Activated T-cell treated with anti-CD3 and anti-CD28 coated beads, Interleukin-2, amount 50 U/mL, for 48 hours (primary cell): ENCODE measurements at places on chromosomes 12 and 14.

DNA sequence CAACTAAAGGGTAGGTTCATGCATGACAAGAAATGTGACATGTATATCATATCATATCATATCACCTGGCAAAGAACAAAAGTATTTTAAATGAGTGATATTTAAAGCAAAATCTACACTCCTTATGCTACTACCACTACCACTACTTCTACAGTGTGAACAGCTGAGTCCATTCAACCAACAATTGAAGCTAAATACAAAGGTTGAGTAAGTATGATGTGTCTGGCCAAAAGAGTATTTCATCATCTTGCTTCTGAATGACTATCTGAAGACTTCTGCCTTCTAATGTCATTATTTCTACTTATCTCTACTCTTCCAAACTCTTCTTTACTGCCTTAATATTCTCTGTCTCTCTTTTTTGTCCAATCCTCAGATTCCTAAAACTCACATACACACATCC, 292.6 kb upstream of the CAND1 start:
- no peak for DNase-seq

DNA sequence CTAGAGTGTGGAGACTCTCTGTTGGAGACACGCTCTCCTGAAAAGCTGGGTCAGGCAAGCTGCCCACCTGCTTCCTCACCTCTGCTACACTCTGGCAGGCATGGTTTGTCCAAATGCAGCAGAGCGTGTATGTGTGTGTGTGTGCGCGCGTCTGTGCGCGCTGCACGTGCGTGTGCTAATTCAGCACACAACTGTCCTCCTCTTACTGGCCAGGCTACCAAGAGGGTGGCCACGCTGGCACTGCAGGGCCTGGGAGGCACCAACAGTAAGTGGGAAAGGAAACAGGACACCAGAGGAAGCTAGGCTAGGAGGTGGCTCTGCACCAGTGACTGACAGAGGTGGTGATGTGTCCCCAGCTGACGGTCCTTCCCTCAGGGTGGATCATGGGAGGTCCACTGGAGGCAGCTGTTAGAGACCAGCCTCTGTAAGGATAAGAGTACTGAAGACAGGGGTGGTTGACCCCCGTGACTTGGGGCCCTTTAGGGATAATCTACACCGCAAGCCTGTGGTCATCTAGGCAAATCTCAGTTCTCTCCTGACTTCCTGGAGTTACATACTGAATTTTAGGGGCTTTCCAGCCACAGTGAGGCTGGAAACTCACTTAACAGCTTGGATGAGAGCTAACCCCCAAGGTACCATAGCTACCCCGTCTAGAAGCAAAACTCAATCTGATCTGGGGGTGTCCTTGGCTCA, 15.6 kb upstream of the TFCP2 start:
- no peak for DNase-seq

DNA sequence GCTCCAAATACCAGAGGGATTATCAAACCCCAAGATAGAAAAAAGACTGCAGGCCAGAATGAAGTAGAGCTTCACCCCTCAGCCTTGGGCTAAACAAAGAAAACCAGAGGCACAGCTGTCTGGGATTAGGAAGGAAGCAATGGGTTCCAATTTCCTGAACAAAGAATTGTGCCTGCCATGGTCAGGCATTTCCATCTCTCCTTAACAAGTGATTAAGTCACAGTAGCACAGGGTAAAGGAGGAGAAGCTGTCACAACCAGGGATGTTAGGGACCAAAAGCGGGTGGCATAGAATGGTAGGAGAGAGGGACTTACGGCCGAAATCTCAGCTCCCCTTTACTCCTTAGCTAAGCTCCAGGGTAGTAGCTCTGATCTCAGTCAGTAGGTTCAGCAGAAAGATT, 33.9 kb downstream of the SPTLC2 start:
- no peak for DNase-seq

GRCh38 chr12:122610911-122611310, 83.9 kb downstream of the KNTC1 start:
- DNase-seq = no peak

GRCh38 chr12:113437729-113438100, 15.5 kb downstream of the SDSL start:
- DNase-seq = no peak

DNA sequence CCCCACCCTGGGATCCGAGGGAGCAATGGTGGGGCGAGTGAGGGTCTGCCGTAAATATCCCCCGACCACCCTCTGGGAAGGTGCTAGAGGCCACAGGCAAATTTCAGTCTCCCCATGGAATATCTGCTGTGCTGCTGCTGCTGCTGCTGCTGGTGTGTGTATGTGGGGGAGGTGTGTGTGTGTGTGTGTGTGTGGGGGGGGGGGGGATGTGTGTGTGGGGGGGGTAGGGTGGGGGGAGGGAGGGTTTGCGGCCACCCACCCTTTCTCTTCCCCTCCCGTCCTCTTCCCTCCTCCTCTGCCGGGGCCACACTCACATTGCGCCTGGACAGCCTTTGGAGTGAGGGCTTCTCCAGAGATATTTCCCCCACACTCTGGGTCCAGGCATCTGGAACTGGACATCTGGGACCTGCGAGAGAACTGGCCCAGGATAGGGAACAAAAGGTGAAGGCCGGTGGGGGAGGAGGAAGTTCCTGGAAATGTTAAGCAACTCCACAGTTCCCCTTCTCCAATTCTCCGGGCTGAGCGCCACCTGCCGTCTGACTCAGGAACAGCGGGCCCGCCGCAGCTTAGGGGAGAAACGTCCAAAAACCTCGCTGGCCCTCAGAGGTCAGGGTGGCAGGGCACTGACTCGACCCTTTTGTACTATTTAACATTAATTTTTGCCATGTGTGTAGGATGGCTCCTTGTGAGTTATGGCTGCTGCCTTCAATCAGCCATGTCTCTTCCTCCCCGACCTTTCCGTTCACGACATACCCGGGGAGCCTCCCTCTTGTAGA, at the start of gene C1RL:
C1RL (minus strand) TSS at position 419 of the 776 bp plus-strand sequence; CDS start at position 385, 34 bp downstream.
- DNase-seq = peak; percentile 93

DNA sequence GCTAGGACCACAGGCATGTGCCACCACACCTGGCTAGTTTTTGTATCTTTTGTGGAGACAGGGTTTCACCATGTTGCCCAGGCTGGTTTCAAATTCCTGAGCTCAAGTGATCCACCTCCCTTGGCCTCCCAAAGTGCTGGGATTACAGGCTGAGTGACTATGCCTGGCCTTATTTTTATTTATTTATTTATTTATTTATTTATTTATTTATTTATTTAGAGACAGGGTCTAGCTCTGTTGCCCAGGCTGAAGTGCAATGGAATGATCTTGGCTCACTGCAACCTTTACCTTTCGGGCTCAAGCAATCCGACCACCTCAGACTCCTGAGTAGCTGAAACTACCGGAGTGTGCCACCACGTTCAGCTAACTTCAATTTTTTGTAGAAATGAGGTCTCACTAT, 117.0 kb upstream of the MAX start:
- DNase-seq = no peak

- peak; percentile 46 for DNase-seq
Observed at GRCh38 chr12:132282950-132283771, 46.2 kb downstream of the GALNT9 start.

DNA sequence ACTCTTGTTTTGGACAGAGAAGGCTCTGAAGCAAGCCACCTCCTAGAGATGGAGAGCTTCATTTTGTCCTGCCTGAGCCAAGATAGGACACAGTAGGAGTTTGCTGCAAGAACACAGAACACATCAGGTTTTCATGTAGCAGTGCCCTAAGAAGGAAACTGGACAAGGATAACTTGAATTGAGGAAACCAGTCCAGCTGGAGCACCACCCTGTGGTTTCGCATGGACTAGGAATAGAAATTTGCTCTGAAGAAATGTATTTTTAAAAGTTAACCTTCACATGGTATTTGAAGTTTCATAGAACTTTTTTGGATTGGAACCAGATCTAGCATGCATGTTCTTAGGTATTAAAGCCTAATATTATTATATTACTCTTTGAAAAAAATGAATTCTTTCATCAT, 68.8 kb downstream of the RERG start:
- no peak for DNase-seq

DNA sequence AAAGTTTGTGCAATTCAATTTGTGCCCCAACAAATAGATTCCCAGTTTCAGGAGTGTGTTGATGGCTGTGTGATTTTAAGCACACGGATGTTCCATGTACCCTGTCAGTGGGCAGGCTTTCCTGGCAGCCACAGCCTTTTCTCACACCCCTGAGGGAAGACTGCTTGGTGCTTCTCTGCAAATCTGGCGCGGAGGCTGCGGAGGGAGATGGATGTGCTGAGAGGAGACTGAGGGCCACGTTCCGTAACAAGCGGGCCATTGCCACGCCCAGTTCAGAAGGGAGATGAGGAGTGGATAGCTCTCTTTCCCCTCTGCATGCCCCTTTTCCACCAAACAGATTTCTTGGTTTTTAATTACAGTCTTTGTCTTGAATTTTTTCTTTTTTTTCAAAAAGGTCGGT, 89.1 kb downstream of the BEGAIN start:
- no peak for DNase-seq

DNA sequence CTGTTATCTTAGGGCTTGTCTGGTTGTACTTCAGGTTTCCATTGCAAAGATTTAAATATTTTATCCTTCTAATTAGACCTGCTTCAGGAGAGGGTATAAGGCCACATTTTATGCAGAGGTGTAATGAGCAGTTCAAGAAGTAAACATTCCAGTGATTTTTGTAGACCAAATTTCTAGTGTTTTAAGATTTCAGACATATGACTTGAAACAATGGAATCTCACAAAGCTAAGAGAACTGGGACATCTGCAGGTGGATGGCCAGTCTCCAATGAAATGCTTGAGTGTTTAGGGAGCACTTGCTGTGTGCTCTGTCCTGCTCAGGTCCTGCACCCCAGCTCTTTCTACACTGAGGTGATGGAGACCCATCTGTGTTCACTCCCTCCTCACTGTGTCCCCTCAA, 7.9 kb downstream of the C14orf132 start:
- no peak for DNase-seq

GRCh38 chr12:28027328-28027727, 54.8 kb upstream of the PTHLH start:
- DNase-seq = no peak

GRCh38 chr14:102913341-102914211, 8.9 kb upstream of the AMN start:
- no peak for DNase-seq

- no peak for DNase-seq
Observed at GRCh38 chr12:108097160-108097911, 31.8 kb upstream of the WSCD2 start.

DNA sequence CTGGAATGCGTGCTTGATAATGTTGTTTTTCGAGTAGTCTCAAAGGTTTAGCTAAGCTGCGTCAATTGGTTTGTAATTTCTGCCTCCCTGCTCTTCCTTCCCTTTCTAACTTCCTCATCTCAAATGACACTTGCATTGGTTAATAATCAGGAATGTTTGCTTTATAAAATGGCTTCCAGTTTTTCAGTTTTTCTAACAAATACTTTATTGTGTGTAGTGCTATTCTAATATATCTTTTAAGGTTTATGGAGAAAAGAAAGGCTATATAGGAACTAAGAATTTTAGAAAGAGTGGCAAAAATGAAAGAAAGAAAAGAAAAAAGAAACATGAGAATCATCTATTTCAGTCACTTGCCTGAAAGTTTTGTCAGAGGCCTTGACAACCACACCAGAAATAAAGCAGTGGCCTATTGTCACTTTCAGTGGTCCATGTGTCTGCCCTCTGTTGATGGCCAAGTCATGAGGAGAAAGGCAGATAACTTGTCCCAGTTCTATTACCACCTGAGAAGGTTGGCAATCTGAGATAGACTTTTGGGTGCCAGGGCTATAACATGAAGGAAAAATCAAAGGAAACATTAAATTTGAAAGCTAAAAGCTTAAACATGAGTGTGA, 221.9 kb upstream of the KITLG start:
- no peak for DNase-seq

GRCh38 chr14:76930549-76930948, 98.0 kb downstream of the IRF2BPL start:
- DNase-seq = no peak

DNA sequence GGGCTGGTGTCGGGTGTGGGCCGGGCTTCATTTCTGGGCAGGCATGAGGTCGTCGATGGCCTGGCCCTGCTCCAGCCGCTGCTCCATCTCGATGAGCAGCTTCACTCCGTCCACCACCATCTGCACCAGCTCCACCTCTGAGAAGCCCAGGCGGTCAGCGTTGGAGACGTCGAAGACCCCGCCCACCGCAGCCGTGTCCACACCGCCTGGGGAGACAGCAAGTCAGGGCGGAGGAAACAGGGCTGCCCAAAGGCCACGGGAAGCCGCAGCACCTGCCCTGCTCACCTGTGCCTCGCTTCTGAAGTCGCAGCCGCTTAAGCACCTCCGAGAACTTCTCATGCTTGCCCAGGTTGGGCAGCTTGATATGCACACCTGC, 2.8 kb downstream of the CKB start:
- DNase-seq = no peak

DNA sequence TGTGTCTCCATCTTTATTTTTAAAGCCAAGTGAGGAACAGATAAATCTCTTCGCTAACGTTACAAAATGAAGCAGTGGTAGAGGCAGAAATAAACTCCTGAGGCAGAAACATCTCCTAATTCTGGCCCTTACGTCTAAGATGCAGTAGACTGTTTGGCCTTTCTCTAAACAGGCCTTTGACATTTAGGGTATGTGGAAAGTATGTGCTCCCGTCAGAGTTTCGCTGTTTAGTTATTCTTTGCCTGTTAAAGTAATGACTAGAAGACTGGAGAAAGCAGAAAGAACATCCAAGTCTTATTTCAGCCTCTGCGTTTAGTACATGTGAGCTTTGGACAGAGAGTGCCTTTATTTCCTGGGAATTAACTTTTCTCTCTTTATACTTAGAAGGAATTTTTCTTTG, 216.6 kb downstream of the RAD51B start:
- DNase-seq = no peak

DNA sequence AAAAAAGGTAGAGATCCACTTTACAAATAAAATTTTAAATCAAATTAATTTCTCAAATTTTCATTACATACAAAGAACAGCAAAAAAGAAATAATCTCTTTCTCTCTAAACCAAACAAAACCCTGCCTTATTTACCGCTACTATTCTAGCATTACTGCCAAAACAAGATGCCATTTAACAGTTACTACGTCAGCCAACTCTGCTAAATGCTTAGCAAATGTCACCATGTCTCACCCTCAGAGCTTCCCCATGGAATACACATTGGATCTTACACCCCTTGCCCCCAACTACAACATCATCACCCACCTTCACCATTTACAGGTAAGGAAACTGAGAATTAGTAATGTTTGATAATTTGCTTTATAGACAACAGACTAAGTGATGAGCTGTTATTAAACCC, 23.0 kb upstream of the NR2C1 start:
- no peak for DNase-seq

DNA sequence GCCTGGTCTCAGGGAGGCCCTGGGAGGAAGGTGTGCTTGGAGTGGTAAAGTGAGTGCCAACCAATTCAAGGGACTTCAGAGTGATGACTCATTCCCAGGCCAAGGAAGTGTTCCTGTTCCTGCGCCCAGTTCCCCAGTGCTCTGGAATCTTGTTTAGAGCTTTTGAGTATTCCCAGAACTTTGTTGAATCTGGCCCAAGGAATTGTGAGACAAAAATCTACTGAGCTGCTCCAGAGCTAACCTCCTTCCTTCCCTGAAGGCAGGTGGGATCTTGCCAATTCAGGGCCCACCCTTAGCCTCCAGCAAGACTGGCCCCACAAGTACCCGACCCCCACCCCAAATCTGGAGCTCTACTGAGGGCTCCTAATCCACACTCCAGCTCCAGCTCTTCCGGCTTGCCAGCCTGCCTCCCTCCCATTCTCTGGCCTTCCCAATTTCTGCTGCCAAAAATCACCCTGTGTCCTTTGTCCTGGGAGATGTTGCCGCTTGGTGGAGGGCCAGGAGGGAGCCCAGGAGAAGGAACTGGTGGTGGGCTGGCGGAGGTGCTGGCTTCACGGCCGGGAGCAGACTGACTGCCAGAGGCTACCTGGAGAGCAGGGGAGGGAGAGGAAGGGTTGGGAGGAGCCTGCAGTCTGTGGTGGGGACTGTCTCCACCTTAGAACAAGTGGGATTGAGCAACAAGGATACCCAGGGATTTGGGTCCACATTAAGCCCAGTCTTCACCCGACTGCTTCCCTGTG, 2.0 kb upstream of the ATN1 start:
- no peak for DNase-seq
